ENCODE measurements at places on chromosomes 2 and 18. TPM values are rescaled to one million over a fixed set of nuclear protein-coding genes. Genes with fewer than 3 reads are reported as not detected.

GRCh38 chr2:65392609-65393008, 39.8 kb downstream of the SPRED2 start:
- DNase-seq: no peak

DNA sequence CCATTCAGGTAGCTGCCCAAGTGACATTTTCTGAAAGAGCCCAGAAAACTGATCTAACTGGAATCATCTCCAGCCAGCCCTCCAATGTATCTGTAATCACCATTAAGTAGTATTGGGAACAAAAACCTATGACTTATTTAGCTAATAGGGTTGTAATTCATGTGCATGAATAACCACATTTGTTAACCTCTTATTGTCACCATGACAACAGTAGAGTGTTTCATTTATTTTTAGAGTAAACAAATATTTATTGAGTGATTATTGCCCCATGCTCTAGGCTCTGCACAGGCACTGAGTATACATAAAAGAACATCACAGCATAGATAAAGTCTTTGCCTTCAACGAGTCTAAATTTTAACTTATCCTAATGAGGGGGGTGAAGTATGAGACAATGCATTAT, 265.4 kb upstream of the UBE2E3 start:
- no peak for DNase-seq

GAD1 gene
- total RNA-seq: 0.13 TPM

GRCh38 chr18:70454704-70455322, 166.0 kb downstream of the SOCS6 start:
- DNase-seq: peak; percentile 36

DNA sequence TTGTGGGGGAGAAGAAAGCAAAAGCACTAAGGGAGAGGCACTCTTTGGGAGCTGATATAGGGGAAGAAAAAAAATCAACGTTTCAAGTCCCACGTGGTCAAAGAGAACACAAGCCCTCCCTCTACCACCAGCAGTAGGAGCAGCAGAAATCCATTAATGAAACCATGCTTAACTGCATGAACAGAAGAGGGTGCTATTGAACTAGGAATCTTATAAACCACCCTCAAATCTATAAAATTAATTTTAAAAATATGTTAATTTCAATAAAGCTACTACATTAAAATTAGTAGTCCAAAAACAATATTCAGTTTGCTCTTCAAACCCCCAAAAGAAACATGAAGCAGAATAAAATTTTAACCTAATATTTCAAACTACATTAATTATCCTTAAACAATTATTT, 147.8 kb downstream of the TMEM18 start:
- DNase-seq: no peak

DNA sequence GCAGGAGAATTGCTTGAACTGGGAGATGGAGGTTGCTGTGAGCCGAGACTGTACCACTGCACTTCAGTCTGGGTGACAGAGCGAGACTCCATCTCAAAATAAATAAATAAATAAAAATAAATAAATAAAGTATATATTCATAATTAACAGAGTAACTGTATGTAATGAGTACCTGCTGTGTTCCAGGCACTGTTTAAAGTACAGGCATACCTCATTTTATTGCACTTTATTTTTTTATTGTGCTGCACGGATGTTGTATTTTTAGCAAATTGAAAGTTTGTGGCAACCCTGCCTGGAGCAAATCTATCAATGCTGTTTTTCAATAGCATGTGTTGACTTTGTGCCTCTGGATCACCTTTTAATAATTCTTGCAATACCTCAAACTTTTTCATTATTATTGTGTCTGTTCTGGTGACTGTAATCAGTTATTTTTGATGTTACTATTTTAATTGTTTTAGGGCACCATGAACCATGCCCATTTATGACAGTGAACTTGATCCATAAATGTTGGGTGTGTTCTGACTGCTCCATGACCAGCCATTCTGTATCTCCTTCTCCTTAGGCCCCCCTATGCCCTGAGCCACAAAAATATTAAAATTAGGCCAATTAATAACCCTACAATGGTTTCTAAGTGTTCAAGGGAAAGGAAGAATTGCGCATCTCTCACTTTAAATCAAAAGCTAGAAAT, 27.5 kb upstream of the CD8A start:
- no peak for DNase-seq

DNA sequence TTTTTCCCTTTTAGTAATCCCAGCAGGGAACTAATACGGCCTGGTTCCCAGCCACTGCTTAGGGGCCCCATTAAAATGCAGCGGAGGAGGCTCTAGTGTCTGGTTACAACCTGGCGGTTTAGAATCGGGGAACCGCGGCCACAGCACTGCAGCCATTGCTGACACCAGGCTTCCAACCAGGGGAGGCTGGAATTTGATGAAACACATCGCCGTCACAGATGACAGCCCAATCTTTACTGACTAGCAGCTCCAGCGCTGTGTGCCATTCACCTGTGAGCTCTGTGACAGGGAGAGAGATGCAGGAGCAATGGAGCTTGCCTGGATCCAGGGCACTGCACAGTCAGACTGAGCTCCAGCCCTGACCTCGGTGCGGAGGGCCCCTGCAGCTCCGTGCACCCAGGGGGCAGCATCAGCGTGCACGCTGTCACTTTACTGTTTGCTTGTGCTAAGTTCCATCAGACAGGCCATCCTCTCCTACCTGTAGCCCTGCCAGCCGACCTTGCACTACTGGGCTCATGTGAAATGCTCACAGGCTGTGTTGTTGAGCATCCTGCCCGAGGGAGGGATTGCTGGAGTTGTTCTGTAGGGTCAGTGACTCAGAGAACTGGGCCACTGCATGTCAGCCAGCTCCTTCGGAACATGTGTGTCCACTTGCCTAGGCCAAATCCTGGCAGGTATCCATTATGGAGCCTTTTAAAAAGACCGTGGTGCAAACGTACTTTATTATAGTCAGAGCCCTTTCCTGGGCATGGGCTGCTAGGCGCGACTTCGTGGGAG, 203.5 kb downstream of the SEPTIN10 start:
- no peak for DNase-seq

DNA sequence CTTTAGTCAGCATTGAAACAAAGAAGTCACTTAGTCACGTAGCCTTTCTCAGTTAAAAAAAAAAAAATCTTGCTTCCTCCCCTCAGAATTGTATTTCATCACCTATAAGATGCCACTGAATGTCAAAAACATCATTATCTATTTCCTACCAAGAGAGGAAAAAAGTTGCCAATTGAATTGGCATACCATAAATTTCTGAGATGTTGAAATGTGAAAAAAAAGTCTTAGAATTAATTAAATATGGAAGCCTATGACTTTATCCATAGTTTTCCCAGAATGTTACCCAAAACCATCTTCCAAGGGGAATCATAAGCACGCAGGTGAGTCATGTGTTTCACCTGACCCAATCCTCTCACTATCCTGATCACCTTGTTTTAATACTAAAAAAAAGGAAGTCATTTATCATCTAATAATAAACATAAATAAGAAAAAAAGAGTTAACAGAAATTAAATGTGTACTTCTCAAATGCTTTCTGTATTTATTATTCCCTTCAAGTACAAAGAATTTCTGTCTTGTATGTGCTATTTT, 205.7 kb downstream of the TCF4 start:
- DNase-seq: no peak

- DNase-seq: no peak
These were observed 153.1 kb downstream of the INO80D start for GRCh38 chr2:205932861-205933260.

GRCh38 chr2:15649561-15650255, 58.0 kb downstream of the DDX1 start:
- DNase-seq: no peak

ZAP70 gene
- not detected for total RNA-seq

MZT2A gene
- total RNA-seq: 87.8 TPM

UGT1A3 gene
- total RNA-seq: not detected

ANKRD30B gene
- total RNA-seq: not detected

DNA sequence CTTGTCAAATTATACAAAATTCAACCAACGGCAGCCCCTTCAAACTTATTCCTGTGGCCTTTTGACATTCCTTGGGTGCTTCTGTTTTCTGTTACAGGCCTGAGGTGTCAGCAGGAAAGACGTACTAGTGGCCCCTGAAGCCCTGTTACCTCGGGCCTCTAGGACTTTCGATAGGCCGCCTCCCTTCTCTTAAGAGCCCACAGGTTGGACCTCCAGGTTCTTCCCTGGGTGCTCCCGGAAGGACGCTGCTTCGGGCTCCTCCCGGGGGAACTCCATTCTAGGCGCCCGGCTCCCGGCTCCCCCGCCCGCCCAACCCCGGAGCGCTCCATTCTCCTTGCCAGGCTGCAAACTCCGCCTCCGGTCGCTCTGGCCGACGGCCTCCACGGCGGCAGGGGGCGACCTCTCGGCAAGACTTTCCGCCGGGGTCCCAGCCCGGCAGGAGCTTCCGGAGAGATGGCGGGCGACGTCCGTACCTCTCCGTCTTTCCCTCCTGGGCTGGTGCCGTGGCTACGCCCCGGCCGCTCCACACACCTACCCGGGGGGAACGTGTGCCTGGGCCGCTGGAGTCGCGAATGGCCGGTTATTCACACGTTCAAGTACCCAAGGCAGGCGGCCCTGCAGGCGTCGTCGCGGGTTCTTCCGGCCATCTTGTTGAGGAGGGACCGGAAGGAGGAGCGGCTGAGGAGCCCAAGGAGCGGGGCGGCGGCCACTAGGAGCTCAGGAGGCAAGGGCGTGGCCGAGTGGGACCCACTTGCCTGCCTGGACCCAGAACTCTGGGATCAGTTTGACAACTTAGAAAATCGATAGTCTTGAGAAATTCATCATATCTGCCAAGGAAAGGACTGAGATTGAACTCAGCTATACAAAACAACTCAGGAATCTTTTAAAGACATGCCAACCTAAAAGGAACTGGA, 27.5 kb downstream of the BOLA3 start:
- peak; percentile 8 for DNase-seq

DNA sequence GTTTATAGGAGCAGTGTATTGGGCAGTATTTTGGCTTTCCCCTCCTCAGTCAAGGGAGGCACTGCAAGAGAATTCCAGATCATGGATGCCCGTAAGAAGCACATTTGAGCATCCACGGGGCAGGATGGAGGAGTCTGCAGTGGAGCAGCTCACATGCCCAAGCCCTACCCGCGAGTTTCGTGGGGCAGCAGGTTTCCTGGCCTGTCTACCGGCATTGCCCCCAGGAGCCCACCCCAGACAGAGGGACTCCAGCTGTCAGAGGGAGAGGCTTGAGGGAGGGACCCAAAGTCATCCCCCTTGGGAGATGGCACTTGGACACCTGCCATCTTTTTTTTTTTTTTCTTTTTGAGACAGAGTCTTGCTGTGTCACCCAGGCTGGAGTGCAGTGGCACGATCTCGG, 31.3 kb downstream of the TMEM177 start:
- no peak for DNase-seq

GRCh38 chr2:138373993-138374408, 127.6 kb upstream of the SPOPL start:
- DNase-seq: peak; percentile 7

TXNL4A gene
- total RNA-seq: 71.2 TPM

All from pulmonary artery endothelial cell (primary cell).